CD4-positive, alpha-beta T cell treated with Interferon gamma for 1 hour (primary cell): ENCODE measurements at places on chromosomes 1 and 21.

DNA sequence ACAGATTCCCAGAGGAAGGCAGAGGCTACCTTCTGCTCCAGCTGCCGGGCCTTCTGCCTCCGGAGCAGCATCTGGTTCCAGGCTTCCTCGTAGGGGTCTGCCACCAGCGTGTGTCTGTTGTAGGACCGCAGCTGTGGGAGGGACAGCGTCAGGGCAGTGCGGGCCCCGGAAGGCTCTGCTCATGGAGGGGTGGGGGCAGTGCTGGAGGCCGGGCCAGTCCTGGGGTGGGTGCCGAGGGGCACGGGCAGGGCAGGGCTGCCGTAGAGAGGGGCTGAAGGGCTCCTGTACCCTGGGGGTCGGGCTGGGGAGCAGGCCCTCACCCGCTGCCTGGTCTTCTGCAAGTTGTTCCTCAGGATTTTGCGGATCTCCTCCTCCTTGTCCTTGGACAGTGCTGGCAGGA, 53.2 kb downstream of the SLC9A1 start:
- DNase-seq: no peak

DNA sequence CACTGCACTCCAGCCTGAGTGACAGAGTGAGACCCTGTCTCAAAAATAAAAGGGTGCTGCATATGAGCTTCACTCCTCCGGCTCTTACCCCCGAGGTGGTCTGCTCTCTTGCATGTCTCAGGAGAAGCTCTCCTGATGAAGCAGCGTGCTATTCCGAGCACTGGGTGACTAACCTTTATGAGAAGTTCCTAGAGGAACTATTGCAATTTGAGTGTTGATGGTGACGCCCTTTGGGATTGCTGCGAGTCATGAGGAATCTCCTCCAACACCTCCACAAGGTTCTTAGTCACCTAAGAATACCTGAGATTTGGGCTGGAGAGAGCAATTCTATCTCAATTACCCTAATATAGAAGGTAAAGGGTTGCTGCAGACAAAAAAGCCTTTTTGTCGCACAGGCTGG, 40.8 kb upstream of the TINAGL1 start:
- no peak for DNase-seq

DNA sequence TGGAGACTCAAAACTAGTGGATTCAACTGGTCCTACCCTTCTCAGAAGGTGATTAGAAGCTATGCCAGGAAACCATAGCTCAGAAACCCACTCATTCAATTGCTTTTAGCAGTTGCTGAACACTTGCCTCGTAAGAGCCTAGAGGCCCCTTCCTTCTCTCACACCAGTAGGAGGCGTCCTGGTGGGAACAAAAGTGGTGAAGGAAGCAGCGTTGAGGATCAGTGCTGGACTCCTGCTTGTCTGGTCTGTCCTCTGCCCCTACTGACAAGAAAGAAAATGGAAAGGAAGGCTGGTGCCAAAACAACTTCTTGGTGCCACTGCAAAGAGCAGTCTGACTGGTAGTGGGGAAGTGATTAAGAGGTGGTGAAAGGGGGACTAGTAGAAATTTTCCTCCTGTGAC, 269.7 kb downstream of the LMO4 start:
- no peak for DNase-seq

DNA sequence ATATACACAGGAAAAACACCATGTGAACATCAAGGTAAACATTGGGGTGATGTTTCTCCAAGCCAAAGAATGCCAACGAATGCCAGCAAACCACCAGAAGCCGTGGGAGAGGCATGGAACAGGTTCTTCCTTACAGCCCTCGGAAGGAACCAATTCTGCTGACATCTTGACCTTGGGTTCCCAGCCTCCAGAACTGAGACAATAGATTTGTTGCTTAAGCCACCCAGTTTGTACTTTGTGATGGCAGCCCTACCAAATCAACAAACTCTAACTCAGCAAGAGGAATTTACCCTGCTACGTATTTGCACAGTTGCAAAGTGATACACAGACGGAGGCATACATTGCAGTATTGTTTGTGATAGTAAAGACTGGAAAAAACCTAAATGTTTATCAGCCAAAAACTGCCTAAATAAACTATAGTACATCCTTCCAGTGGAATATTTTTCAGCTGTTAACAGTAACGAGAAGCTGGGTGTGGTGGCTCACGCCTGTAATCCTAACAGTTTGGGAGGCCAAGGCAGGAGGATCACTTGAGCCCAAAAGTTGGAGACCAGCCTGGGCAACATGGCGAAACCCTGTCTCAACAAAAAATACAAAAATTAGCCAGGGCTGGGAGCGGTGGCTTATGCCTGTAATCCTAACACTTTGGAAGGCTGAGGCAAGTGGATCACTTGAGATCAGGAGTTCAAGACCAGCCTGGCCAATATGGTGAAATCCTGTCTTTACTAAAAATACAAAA, 12.5 kb upstream of the ZC3H12A start:
- DNase-seq: no peak

GRCh38 chr1:238672262-238672661, 714.1 kb upstream of the CHRM3 start:
- DNase-seq: no peak

- DNase-seq: no peak
These were observed 35.5 kb downstream of the SH3GLB1 start for GRCh38 chr1:86739648-86740509.

GRCh38 chr1:18246543-18246942, 138.9 kb downstream of the IGSF21 start:
- DNase-seq: no peak

GRCh38 chr1:206971029-206971655, 882 bp upstream of the FCAMR start:
- no peak for DNase-seq

DNA sequence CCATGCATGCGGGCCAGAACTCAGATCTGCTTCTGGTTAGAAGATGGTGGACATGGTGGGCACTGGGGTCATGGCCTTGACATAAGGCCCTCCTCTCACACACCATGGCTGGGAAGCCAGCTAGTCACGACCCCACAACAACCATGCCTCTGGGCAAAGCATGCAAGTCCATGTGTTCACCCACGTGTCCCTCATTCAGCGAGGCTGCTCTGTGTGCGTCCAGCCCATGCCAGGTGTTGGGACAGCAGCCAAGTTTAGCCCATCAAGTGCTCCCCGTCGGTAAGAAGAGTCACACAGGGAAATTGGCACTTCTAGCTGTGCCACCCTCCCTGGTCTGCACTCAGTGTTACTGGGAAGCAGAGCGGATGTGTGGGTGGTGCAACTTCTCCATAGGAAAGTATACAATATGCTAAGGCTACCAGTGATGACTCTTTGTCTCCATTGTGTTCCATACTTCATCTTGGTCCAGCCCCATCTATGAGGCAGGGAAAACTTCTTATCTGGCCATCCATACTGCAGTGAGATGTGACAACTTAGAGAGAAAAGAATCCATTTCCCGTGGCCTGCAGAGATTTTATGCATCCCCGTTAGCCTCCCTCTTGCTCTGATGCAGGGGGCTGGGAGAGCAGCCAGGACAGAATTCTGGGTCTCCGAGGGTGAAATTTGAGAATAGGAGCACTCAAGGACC, 198.0 kb downstream of the GRIK3 start:
- DNase-seq: no peak

DNA sequence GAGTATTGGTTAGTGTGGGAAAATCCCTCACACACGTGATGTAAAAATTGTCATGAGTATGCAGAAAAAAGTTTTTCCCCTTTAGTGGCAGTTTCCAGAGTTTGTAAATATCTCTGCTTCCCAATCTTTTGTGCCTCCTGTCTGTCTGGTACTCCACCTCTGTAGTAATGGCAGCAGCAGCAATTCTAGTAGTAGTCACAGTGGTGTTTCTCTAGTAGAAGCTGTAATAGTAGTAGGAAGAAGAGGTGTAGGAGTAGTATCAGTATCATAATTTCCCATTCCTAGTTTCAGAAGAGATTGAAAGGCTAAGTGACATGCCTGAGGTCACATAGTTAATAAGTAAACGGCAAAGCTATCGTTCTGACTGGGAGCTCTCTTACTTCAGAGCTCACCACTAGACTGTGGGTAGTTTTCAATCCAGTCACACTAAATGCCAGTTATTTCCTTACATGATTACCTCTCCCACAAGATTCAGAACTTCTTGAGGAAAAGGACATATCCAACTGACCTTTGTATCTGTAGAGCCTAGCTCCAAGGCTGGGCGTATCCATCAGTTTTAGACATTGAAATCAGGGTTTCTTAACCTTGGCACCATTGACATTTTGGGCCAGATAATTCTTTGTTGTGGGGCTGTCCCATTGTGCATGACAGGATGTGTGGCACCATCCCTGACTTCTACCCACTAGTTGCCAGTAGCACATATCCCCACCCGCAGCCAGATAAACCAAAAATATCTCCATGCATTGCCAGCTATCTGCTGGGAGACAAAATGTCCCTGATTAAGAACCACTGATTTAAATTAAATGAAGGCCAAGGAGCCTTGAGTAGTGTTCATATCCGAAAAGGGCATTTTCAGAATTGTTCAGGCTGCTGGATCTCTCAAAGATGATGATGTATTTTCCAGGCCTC, 135.9 kb downstream of the FGGY start:
- DNase-seq: no peak

GRCh38 chr1:52423055-52423454, 18.7 kb downstream of the PRPF38A start:
- no peak for DNase-seq

DNA sequence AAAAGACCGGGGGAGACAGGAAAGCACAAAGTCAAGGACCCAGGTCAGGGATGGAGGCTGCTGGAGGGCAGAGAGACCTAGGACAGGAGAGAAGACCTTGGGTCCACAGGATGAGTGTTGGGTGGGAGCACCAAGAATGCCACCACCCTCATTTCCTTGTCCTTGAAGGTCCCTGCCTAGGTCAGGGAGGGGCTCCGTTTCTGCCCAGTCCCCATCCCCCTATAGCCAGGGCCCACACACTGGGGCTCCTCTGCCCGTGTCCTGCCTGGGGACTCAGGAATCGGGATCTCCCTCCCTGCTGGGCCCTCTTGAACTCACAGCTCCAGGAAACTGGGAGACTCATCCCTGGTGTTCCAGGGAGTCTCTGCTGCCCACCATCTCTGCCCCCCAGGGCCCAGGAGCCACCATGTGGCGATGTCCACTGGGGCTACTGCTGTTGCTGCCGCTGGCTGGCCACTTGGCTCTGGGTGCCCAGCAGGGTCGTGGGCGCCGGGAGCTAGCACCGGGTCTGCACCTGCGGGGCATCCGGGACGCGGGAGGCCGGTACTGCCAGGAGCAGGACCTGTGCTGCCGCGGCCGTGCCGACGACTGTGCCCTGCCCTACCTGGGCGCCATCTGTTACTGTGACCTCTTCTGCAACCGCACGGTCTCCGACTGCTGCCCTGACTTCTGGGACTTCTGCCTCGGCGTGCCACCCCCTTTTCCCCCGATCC, 584 bp downstream of the TINAGL1 start:
- DNase-seq: no peak
